ENCODE measurements at places on chromosomes 7 and 10.

DNA sequence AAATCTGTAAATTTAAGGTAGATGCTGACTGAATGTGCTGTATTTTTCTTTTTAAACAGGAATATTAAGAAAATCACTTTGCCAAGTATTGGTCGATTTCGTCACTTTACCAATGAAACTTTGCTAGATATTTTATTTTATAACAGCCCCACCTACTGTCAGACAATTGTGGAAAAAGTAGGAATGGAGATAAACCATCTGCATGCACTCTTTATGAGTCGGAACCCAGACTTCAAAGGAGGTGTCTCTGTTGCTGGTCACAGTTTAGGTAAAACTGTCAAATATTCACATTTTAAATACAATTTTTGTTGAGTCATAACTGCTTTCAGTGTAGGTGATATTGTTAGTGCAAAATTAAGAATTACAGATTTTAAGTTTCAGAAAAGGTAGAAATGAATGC lies 25.2 kb downstream of the SEC23IP start:
- DNase-seq = no peak

DNA sequence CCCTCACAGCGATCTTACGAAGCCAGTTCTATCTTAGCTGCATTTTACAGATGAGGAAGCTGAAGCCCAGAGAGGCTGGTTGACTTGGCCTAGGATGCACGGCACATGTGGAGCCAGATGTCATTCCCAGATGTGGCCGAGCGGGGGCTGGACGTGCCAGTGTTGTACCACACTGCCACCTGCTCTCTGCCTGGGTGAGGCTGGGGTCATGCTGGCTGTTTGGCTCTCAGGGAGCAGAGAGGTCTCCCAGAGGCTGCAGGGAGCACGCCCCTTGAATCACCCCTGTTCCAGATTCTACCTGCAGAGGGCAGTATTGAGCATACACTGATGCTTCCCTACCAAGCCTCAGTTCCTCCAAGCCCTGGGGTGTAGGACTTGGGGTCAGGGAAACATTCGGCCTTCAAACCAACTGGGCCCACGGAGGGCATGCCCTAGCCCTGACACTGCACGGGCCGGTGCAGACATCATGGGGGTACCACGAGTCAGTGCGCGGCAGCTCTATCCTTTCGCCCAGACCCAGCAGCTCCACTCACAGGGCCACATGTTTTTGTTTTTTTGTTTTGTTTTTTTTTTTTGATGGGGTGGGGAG lies 3.8 kb upstream of the GTF2IRD1 start:
- peak; percentile 70 for DNase-seq

DNA sequence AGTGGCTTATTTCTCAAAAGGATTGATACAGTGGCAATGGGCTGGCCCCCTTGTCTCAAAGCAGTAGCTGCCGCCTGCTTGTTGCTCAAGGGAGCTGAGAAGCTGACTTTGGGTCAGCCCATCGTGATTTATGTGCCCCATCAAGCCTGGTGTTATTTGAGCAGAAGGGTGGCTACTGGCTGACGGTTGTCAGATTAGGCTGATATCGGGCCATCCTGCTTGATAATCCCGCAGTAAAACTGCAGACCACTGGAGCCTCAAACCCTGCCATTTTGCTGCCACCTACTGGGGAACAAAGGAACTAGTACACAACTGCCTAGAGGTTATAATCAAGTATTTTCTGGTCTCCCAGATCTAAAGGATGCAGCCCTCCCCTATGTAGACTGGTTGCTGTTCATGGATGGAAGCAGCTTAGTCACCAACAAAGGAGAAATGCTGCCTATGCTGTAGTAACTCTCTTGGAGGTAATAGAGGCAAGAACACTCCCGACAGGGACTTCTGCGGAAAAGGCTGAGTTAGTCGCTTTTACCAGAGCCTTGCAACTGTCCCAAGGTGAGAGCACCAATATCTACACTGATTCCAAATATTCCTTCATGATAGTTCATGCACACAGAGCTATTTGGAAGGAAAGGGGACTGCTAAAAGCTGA lies 65.9 kb upstream of the ZNF92 start:
- DNase-seq = peak; percentile 6

DNA sequence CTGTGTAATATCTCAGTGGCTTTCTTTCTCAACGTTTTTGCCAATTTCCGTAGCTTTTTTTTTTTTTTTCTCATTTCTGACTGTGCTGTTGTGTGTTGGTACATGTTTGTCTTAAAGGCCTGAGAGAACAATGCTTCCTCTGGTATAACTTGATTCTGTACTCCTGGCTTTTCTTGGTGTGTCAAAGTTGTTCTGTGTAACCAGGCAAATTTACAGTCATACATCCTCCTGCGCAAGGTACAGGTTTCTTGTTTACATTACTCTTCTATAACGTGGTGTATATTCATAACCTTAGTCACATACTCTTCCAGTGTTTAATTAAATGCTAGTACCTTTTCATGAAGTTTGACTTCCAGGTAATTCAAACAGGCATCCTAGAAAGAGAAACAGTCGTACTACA lies 8.3 kb upstream of the ARHGAP12 start:
- no peak for DNase-seq

GRCh38 chr10:18620856-18621255 lies 30.5 kb downstream of the NSUN6 start:
- DNase-seq = no peak

DNA sequence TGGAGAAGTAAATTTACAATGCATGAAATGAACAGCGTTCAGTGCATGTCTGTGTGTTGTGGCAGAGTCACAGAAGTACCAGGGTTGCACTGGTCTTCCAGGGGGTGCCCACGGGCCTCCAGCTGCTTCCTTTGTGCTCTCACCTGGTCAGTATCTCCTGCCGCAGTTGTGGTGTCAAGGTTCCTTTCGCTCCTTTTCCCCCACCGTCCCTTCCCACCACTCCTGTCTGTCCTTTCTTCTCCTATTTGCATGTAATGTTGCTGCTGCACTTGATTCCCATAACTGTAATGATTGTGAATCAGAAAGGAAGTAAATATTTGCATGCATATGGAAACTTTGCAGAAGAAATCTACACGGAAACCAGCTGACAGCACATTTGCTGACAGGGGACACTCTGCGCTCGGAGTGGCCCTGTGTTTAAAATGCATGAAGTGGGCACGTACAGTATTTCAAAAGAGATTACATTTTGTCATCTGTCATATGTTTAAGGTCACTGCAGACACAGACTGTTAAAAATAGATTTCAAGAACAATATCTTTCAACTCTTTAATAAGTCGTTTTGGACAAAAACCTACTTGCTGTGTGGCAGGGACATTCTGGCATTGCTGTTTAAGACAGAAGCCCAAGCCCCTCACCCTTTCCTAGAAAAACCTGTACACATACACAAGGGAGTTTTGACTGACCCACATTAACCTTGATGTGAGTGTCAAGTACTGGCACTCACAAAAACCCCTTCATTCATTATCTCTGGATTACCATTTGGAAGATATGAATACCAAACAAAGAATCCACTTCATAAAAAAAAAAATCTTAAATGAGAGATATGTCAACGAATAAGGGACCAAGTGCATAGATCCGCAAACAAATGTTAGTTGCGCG lies 336.7 kb upstream of the KLF6 start:
- no peak for DNase-seq

- DNase-seq = no peak
Observed at GRCh38 chr10:50536617-50537240, 87.0 kb downstream of the SGMS1 start.

DNA sequence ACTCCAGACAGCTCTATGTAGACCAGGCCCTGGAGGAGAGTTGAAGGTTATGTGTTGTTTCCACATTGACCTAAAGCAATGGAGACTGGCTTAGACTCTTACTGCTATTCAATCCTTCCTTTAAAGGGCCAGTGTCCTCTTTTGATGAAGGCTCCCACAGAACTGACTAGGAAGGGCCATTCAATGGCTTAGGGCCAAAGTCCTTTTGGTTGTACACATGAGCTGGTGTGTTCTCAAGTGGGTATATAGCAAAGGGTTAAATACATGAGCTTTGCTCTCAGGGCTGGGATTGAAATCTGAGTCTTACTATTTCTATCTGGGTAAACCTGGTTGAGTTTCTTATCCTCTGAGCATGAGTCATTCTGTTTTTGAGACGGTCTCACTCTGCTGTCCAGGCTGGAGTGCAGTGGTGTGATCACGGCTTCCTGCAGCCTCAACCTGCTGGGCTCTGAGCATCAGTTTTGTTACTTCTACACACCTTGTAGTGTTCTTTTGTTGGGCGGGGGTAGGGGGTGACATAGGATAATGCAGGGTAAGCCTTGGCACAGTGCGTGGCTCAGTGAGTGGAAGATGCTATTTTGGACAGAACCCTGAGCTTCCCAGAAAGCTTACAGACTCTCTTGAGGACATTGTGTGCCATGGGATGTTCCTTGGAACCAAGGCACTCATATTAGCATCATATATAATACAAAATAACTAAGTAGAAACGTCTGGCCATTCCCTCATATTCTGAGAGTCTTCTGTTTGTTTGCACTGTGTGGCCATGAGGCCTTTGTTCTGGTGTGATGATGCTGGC lies 90.1 kb downstream of the ABCC2 start:
- DNase-seq = no peak

- DNase-seq = no peak
Observed at GRCh38 chr10:32941357-32941756, 16.7 kb downstream of the ITGB1 start.

GRCh38 chr10:72285972-72286521 lies 12.3 kb downstream of the DDIT4 start:
- no peak for DNase-seq

DNA sequence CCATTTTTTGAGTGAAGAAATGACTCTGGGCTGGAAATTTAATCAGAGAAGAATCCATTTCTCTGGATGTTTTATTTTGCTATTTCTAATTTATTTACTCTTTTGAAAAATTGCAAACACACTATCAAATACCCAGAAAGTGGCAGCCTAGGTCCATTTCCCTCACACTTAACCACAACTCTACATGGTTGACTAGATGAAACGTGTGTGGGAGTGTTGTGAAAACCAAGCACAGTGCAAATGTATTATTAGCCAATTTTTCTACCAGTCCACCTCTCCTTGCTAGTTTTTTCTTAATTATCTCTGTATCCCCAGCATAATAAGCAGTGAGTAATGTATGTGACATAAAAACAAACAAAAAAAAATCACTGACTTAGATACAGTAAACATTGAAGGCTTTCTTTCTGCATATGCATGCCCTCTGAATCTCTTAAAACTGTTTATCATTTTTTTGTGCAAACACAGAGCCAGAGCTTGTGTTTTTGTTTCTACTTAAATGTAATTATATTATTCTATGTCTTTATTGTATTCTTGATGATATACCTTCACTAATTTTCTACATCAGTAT lies 30.9 kb downstream of the SCIN start:
- no peak for DNase-seq

DNA sequence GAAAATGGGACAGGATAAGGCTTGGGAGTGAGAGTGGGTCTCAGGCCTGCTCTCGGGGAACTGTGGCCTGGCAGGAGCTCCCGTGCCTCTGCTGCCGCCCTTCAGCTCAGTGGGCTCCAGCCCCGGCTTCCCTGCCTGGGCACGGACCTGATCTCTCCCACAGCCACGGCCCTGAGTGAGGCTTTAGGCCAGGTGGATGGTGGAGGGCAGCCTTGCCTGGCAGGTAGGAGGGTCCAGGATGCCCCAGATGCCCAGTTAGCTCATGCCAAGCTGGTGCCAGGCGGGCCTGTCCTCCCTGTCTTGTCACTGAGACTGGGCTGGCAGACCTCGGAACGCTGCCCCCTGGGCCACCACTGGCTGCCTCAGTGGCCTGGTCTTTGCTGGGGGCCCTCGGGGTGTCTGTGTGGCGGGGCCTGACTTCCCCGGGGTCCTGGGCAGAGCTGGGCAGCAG lies 116.6 kb downstream of the INPP5A start:
- DNase-seq = no peak

GRCh38 chr7:1457059-1457948 lies 2.0 kb downstream of the MICALL2 start:
- no peak for DNase-seq

GRCh38 chr7:51785171-51785570 lies 468.6 kb upstream of the COBL start:
- DNase-seq = no peak

GRCh38 chr10:131830446-131831130 lies 70.2 kb upstream of the PPP2R2D start:
- no peak for DNase-seq

DNA sequence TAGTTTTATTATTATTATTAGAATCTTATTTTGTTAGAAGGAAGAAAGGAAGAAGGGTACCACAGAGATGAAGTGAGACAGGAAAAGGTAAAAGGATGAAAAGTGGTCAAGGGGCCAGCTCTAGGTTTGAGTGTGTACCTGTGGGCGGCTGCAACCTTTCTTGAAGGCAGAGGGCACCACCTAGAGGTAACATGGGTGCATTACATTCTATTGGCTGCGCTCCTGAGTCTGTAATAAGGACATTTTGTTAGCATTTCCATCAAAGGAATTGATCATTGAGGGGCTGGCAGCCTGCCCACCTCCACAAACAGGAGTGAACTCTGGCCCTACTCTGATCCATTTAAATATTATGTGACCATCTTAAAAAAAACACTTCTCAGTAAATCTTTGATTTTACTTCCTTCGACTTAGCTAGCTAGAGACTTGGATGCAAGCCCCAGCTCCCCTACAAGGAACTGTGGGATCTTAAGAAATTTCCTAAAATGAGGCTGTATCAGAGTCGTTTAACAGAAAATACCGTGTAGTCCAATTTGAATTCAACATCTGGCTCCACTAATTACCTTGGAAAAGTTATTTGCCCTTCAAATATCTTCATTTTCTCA lies 610.4 kb downstream of the IPMK start:
- peak; percentile 8 for DNase-seq

GRCh38 chr7:5183155-5183554 lies 6.9 kb upstream of the WIPI2 start:
- no peak for DNase-seq

- DNase-seq = no peak
Observed at GRCh38 chr10:132272231-132272971, 35.3 kb downstream of the STK32C start.

- DNase-seq = no peak
Observed at GRCh38 chr7:146022776-146023175, 93.8 kb upstream of the CNTNAP2 start.

GRCh38 chr7:101237206-101238067 lies at the start of gene CLDN15:
Gene CLDN15 (minus strand): TSS chr7:101237802. CDS start chr7:101237581, 221 bp downstream.
- DNase-seq = no peak

DNA sequence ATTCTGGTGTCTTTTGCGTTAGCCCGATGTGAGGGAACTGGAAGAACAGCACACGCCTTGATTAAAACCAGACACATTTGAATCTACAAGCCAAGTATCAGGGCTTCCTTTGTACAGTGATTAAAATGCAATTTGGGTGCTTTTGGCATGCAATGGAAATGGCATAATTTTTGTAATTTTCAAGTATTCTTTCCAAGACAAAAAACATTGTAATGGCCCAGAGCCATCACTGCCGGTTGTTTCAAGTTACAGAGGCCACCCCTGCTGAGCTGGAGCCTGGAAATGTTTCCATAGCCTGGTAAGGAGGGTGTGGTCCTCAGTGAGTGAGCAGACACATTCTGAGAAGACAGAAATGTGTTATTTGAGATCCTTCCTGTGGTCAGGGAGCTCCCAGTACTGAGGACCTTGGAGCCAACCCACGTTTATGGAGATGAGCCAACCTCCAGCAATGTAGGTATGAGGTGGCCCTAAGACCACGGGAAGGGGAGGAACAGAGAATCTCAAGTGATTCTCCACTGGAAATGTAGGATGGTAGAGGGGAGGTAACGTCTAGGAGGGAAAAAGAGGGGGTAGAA lies 20.9 kb downstream of the TEX36 start:
- no peak for DNase-seq

GRCh38 chr7:70505886-70506285 lies 626.1 kb upstream of the GALNT17 start:
- no peak for DNase-seq

Measured in stimulated activated CD4-positive, alpha-beta T cell treated with anti-CD3 and anti-CD28 coated beads, Interleukin-4, amount 100 ng/mL, for 48 hours (primary cell).